ENCODE measurements at places on chromosomes 5 and 9.

DNA sequence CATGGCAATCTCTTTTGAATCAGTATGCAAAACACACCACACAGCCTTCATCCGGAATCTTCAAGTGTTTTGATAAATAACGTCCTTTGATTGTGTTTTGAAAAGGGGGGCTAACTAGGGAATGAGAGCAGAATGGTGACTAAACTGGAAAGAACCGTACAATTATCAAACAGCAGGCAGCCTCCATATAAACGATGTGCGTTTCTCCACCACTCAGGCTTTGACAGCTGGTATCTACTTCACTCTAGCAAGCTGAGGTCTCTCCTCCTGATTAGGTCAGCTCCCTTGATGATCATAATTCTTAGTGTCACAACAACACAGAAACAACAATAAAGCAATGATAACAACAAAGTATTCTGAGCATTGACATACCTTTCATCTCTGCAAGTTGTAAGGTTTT is 465.9 kb downstream of the TUSC1 start:
- DNase-seq, result no peak
- no peak overlapping the region for H3K27ac ChIP-seq
- H3K36me3 ChIP-seq, result no peaks in the 10 kb centered on the region
- H3K4me3 ChIP-seq, result no peak overlapping the region
- H3K4me1 ChIP-seq, result no peaks in the 10 kb centered on the region

GRCh38 chr9:114214686-114215414 is 59.5 kb downstream of the COL27A1 start:
- H3K36me3 ChIP-seq, result no peaks in the 10 kb centered on the region
- H3K27ac ChIP-seq, result no peak overlapping the region
- H3K27me3 ChIP-seq, result no peaks in the 10 kb centered on the region
- H3K4me3 ChIP-seq, result no peak overlapping the region

DNA sequence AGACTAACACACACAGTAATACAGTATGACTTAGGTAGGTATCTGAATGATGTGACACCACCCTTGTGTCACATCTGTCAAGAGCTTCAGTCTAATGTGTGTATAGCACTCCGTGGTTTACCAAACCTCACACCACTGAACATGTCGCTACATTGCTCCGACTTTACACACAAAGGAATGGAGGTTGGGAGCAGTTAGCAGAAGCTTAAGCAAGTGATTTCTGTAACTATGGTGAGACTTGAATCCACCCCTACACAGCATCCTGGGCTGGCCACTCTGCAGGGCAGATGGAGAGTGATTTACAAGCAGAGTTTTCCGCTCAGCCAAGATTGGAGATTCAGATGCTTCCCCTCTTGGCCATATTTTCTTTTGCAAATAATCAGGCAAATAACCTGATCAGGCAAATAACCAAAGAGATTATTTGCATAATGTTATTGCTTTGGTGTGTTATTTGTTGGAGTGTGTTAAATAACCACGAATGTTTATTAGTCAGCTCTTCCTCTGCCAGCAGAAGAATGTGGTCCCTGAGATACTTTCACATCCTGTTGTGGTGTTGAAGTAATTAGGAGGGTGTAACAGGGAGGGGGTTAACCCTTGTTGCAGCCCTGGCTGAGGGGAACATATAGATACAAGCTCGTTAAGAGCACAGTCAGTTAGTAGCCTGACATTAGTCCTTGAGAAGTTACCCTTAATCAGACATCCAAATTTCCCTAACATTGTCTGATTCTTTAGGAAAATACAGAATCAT is 92.8 kb downstream of the SNX18 start:
- H3K27ac ChIP-seq, result peak overlapping the region; percentile 76
- no peak overlapping the region for H3K4me3 ChIP-seq
- DNase-seq, result peak; percentile 57
- no peaks in the 10 kb centered on the region for H3K36me3 ChIP-seq

DNA sequence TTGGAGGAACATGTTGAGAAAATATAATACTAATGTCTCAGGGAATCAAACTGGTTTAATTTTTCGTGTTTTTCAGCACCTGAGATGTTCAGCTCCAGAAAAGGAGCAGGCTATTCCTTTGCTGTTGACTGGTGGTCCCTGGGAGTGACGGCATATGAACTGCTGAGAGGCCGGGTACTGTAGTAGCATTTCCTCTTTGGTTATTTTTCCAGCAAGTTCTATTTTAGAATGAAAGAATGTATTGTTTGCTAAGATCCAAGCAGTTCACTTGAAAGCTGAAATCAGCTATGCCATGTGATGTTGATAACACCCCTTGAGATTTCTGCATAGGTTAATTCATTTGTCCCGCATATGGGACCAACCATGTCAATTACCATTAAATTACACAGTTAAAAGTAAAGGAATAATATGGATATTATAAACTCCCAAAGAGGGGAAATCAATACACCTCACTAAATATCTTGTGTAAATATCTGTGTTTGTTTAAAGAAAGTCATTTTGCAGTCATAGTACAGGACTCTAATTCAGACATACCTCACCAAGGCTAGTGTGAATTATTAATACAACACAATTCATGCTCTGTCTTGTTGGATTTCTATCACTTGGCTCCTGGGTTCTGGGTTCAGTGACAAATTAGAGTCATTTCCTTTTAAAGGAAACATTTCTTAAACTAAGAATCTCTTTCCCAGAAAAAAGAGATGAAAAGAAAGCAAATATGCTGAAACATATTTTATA is 126.8 kb downstream of the STK32A start:
- H3K4me3 ChIP-seq, result no peak overlapping the region
- no peaks in the 10 kb centered on the region for H3K27me3 ChIP-seq
- no peak overlapping the region for H3K27ac ChIP-seq
- H3K4me1 ChIP-seq, result no peaks in the 10 kb centered on the region

DNA sequence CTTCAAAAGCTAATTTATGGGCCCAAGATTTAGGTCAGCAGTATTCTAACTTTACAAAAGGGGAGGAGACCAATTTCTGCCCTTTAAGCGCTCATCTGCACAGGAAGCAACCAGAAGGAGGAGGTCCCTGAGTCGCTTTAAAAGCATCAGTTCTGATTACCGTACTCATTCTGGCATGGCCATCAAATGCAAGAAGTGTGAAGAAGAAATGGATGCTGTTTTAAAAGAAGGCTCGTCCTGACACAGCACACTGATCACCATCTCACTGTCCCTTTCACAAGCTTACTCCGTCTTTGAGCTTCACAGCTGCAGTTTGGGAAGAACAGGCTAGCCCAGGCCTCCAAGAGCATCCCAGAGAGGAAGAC is 17.5 kb downstream of the ZNF608 start:
- no peaks in the 10 kb centered on the region for H3K36me3 ChIP-seq
- H3K4me3 ChIP-seq, result no peak overlapping the region
- H3K27me3 ChIP-seq, result no peaks in the 10 kb centered on the region
- no peak overlapping the region for H3K27ac ChIP-seq
